ENCODE measurements at places on chromosomes 7 and 10. TPM values are rescaled to one million over a fixed set of nuclear protein-coding genes. Genes with fewer than 3 reads are reported as not detected.

The OR13A1 gene
- not detected for total RNA-seq

The NRCAM gene
- total RNA-seq: 0.13 TPM

The ADAMTS14 gene
- total RNA-seq: 0.91 TPM

The SLC26A5 gene
- total RNA-seq: not detected

The POLL gene
- total RNA-seq: 14.9 TPM

The ADRA2A gene
- 8.9 TPM for total RNA-seq

The ANKRD22 gene
- total RNA-seq: not detected

The NEUROG3 gene
- not detected for total RNA-seq

The TUBAL3 gene
- not detected for total RNA-seq

The FAM25C gene
- total RNA-seq: not detected

The C10orf143 gene
- 2.5 TPM for total RNA-seq

The CTAGE8 gene
- total RNA-seq: 3.1 TPM

The OR2F2 gene
- total RNA-seq: 0.11 TPM

The ZSCAN21 gene
- total RNA-seq: 9.0 TPM

The CCDC136 gene
- total RNA-seq: 4.6 TPM

The NEBL gene
- total RNA-seq: 59.6 TPM

The TMEM130 gene
- total RNA-seq: 0.54 TPM

The DDC gene
- total RNA-seq: not detected

The MKX gene
- total RNA-seq: 10.1 TPM

The PAPSS2 gene
- total RNA-seq: 91.2 TPM

The SLC16A9 gene
- 4.1 TPM for total RNA-seq

The VAX1 gene
- not detected for total RNA-seq

The HOXA7 gene
- total RNA-seq: 5.0 TPM

The ACHE gene
- total RNA-seq: not detected

The EPO gene
- total RNA-seq: not detected

The LIPN gene
- total RNA-seq: not detected

The IGF2BP3 gene
- 0.26 TPM for total RNA-seq
